H1 (cell line): ENCODE measurements at places on chromosomes 1 and 21. TPM values are rescaled to one million over a fixed set of nuclear protein-coding genes. Genes with fewer than 3 reads are reported as not detected.

- DNase-seq, result no peak
These were observed 86.2 kb downstream of the PTPRC start for GRCh38 chr1:198725090-198725489.

DNA sequence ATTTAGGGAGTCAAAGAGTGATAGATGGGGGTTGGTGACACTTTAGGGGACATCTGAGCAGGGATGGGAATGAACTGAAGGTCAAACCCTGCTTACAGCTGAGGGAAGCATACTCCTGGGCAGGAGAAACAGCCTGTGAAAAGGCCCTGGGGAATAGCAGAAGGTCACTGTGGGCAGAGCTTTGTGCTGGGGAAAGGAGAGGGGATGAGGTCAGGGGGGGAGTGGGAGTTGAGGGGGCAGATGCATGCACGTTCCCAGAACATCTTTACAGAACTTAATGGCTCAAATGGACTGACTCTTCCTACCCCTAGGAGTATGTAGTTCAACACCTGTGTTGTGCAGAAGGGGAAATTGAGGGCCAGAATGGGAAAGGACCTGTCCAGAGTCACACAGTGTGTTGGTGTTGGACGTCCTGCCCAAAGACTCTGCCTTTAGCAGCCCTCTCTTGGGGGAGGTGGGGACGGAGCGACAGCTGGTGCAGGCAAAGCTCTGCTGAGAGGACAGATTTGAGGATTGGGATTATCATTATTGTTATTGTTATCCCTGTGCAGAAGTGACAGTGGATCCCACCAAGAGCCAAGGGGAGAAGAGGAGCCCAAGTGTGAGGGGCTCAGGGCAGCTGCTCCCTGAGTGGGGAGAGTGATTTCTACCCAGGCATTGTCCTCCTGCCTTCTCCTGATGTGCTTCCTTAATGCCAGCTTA lies 116.5 kb downstream of the PTPRU start:
- DNase-seq, result no peak

- DNase-seq, result no peak
These were observed 71.6 kb upstream of the GREM2 start for GRCh38 chr1:240683576-240683975.

GRCh38 chr1:204171751-204172178 lies 5.6 kb upstream of the REN start:
- DNase-seq, result no peak

DNA sequence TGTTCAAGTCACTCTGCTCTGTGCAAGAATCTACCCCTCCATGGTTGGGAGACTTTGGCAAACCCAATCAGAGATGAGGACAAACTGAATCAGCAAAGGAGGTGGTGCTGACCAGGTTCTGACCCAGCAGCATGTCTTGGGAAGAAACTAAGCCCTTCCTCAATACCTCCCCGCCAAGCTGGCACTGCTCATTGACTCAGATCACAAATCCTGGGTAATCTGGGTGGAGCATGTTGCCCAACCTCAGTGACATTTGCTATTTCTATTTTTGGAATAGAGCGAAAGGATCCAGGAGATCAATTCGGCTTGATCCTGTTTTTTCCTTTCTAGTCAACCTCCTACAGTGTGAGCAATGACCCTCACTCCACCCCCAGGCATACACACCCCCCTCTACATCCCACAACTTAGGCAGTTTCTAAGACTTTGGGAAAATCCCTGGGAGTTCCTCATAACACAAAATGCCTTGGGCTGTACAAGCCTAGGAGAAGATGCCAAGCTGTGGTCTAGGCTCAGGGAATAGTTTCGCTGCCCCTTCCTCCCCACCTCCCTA lies 166.8 kb upstream of the KCNJ6 start:
- no peak for DNase-seq

DNA sequence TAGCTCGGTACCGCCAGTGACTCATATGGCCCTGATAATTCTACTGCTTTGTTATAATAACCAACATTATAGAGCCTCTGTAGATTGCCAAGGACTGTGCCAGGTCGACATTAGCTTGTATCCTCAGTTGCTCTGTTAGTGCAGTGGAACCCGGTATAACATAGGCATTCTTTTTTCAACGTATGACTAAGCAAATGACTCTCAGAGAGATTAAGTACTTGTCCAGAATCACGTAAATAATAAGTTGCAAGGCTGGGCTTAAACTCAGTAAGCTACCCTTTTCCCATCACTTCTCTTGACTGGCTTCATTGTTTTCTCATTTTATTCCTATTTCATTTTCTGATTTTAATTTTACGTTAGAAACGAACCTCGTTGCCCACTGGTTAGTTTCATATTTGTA lies 85.1 kb downstream of the UBE4B start:
- no peak for DNase-seq

- no peak for DNase-seq
These were observed 241.2 kb downstream of the PTBP2 start for GRCh38 chr1:96962751-96963211.

DNA sequence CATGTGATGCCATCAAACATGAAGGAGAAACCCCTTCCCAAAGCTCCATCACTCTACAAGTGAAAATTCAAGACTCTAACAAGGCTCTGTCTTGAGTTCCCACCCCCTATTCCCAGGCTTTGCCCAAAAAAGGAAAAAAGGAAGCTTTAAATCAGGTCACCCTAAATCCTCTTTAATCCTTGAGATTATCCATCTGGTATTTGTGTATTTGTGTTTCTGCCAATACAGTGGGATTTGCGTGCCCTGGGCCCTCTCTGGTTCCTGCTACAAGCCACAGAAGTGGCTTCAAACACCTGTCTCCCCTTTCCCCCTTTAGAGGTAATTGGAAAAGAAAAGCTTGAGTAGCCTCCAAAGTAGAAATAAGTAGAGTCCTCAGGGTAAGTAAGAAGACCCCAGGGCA lies 120.4 kb downstream of the EDEM3 start:
- DNase-seq, result no peak

GRCh38 chr1:52186449-52186848 lies 44.6 kb downstream of the ZFYVE9 start:
- DNase-seq, result no peak

GRCh38 chr1:11380500-11380899 lies 98.5 kb upstream of the DISP3 start:
- DNase-seq, result no peak

DNA sequence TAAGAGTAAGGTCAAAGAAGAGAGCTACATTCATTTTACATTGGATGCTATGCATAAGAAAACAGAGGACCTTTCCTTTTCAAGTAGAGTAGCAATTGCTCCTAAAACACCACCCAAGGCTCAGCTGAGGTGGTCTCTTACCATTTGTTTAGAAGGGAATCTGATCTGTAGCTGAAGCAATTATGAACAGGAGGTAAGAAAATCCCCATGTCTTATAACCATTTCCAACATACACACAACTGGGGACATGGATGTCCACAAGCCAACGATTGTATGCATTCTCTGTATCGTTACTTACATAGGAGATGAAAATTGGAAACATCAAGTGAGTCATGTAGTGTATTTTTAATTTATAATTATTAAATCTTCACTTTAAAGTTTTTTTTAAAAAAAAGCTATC lies 132.0 kb downstream of the AKT3 start:
- DNase-seq, result no peak

DNA sequence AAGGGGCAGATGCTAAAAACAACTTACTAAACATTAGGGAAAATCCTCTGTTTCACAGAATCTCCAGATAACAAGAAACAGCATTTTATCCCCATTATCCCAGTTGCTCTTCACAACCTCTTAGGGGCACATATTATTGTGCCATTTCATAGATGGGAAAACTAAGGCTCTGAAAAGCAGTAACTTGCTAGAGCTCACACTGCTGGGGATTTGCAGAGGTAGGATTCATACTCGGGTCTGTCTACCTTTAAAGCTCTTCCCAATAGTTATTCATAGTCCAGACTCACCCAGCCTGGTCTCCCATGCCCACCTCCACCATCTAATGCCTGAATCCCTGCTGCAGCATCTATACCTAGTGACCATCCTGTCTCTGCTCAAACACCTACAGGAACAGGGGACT lies 67.7 kb downstream of the RRAGC start:
- DNase-seq, result no peak

DNA sequence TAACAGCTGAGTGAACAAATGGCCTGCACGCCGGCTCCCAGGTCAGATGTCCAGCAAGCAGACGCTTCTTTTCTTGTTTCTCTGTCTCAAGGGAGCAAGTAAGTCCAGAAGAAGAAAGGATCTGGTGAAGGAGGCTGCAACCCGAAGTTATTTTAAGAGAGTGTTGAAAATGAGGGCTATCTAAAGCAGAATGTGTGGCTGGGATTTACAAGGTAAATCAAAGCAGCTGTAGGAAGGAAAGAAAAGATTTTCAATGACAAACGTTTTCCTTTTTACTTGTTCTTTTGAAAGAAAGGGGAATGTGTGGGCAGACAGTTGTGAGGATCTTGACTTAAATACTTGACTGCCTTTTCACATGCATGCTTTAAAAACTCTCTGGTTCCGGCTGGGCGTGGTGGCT lies 311.5 kb downstream of the KIF26B start:
- DNase-seq, result no peak

DNA sequence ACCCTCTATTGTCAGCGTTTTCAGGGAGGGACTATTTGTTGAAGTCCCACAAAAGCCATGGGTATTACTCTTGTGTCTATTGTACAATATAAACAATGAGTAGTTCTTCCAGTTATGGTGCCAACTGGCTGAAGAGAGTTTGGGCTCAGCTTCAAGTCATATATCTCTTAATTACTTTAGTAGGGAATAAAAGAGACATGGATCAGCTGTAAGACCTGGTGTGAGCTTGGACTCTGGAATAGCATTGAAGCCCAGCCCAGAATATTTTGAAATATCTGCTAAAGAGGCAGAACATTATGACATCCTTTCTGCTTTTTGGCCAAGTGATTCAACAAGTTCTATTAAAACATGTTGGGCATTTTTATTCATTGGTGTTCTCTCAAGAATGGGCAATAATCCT lies 224.9 kb downstream of the BACH1 start:
- no peak for DNase-seq

- no peak for DNase-seq
These were observed 148.0 kb downstream of the GALNT2 start for GRCh38 chr1:230215031-230215430.

DNA sequence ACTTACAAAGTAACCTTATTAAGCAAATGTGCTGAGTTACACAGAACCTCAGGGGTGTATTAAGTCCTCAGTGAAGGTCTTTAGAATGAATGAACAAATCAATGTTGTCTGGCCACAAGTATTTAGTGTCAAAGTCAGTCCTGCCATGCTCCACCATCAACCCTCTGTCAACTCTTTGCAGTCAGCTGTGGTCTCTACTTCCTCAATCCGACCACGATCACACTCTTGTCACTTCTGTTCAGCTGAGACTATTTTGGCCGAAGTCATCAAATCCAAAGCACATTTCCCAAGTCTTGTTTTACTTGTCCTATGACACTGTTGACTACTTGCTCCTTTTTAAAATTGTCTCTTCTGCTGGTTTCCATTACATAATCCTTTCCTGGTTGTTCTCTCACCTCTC lies 173.5 kb downstream of the ST6GALNAC5 start:
- no peak for DNase-seq

DNA sequence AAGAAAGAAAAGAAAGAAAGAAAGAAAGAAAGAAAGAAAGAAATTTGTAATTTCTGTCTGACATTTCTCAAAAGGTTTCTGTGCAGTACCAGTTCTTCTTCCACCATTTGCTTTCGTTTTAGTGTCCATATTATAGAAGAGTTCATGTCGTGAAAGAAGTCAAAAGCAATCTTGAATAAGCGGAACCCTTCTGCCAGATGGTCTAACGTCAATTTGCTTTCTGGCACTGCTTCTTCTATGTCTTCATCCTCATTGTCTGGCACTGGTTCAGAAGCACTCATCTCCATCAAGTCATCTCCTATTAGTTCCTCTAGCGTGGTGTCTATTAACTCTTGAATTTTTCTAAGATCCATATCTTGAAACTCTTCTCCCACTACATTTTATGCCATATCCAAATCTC lies 170.0 kb upstream of the KCTD3 start:
- DNase-seq, result no peak

DNA sequence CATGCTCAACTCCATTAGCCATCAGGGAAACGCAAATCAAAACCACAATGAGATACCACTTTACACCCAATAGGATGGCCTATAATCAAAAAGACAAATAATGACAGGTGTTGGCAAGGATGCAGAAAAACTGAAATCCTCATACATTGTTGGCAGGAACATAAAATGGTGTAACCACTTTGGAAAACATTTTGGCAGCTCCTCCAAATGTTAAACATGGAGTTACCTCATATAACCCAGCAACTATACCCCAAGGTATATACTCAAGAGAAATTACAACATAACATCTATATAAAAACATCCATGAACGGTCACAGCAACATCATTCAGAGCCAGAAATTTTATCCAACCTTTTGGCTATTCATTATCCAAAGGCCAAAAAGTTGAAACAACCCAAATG lies 11.6 kb downstream of the EIF4G3 start:
- no peak for DNase-seq

DNA sequence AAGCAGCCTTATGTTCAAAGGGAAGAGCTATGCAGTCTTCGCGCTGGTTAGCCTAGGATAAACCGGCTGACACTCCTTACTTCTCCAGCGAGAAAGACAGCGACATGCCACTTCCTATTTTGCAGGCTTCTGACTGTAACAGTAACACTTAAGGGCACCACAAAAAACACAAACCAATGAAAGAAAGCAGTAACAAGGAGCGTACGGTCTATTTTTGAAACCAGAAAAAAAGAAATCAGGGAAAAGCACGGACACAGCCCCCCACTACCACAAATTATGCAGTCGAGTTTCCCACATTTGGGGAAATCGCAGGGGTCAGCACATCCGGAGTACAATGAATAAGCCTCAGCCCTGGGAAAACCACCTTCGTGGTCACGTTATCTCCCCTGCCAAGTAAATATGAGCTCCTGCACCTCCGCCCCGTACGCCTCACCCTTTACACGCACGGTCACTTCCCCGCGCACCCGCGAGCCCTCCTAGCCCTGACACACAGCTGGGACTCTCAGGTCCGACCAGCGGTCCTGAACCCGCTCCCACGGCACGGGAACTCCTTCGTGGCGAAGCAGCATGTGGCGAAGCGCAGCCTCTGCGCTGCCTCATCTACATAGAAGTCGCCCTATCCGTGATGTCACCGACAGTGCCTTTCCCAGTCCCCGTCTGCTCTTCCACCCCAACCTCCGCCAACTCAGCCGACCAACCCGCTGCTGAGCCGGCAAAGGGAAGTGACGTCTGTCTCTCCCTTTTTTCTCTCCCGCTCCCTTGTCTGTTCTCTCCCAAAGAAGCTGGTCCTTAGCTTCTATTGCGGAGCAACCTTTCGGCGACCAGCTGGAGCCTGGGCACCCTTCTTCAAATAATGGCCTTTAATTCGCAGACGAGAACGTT lies 40.9 kb upstream of the PPIAL4F start:
- peak; percentile 88 for DNase-seq

- DNase-seq, result no peak
These were observed 13.8 kb downstream of the DUSP10 start for GRCh38 chr1:221728037-221728505.

The F3 gene
- 2.6 TPM in 2 replicates for polyA plus RNA-seq

The S100A8 gene
- not detected in 2 replicates for polyA plus RNA-seq

The CD48 gene
- 0.08 TPM in 1 of 2 replicates, not detected in the other for polyA plus RNA-seq

The LDLRAD1 gene
- not detected in 2 replicates for polyA plus RNA-seq

The RNF220 gene
- 160 and 165 TPM in 2 replicates for polyA plus RNA-seq

The SLC30A2 gene
- 0.76 and 0.78 TPM in 2 replicates for polyA plus RNA-seq

The FCRLB gene
- 0.13 and 0.14 TPM in 2 replicates for polyA plus RNA-seq
